ENCODE measurements at places on chromosomes 11 and 22.

DNA sequence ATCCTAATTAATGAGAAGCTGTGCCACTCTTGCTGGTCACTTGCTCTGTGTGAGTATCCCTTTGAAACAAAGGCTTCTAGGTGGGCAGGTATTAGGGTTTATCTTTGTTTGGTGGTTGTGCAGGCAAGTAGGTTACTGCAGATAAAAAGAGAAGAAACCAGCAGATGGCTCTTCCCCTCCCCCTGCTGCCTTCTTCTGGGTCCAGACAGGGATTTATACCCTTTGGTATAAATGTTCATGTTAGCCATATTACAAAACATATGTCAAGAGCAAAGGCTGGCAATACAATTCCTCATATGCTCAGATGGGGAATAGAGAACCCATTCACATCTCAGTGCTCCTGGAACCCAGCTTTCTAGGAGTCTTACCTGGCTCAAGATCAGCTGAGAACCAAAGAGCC, 109.9 kb downstream of the NAV2 start:
- no peak for DNase-seq

- no peak for DNase-seq
Observed at GRCh38 chr11:106821291-106821690, 197.0 kb downstream of the GUCY1A2 start.

DNA sequence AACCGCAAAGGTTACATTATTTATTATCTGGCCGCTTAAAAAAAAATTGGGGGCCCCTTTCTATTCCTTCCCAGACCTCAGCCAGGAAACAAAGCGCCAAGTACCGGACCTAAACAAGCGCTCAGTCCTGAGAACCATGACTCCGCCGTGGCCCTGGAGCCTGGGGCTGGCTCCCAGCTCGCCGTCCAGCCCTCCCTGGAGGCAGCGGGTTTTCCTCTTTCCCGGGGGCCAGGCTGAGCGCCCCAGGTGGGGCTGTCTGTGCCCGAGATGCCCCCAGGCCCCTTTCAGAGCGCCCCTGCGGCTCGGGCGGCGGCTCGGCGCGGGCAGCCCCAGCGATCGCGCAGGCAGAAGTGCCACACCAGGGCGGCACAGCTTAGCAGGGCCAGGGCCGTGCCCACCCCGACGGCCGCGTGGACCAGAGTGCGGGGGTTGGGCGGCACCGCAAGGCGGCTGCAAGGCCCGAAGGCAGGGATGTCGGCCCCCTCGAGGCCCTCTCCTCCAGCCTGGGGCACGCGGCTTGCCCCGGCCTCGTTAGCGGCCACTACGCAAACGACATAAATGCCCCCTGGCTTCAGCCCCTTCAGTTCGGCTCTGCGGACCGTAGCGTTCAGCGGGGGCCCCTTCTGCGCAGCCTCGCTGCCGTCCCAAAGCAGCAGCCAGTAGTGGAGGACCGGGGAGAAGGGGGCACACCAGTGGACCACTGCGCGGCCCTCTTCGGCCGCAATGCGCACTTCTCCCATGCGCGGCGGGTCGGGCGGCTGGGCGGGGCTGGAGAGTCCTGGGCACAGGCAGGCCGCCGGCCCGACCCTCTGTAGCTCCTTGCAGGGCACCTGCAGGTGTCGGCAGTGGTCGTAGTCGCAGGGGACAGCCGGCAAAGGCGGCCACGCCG, 1.6 kb downstream of the LRRN4CL start:
- DNase-seq = no peak

DNA sequence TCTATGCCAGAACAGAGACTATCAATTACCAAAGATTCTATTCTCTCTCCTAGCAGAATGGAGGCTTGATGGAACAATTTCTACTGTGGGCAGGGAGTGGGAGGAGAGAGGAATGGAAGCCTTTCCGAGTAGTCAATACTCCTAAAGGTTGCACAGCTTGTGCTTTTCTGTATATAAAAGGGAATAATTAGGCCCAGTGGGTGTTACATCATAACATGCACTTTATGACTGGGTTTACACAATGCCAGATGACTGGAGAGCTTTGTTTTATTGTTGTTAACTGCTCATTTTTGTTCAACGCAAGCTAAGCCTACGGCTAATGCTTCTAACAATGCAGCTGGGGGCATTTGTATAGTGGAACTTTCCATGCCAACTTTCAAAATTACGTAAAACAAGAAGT, 2237.9 kb upstream of the RAG2 start:
- no peak for DNase-seq

DNA sequence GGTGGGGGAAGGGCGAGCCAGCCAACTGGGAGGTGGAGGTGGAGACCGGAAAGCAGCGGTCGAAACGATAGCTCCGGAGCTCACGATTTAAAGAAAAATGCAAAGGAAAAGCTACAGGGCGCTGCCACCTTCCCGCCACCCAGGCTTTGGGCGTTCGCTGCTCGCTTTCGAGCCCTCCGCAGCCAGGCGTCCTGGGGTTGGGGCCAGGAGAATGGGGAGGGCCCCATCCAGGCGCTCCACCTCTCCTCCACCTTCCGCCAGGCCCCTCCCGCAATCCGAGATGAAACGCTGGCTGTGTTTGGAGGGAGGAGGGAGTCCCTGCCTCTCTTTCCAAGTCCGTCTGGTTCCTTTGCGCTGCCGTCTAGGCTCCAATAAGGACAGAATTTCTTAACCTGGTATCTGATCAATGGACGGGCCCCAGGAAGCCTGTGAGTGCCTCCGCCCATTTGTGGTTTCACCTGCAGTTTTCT, 483 bp upstream of the ABTB2 start:
- DNase-seq = peak; percentile 49

- DNase-seq = no peak
Observed at GRCh38 chr22:20267441-20268278, 458 bp downstream of the RTN4R start.

DNA sequence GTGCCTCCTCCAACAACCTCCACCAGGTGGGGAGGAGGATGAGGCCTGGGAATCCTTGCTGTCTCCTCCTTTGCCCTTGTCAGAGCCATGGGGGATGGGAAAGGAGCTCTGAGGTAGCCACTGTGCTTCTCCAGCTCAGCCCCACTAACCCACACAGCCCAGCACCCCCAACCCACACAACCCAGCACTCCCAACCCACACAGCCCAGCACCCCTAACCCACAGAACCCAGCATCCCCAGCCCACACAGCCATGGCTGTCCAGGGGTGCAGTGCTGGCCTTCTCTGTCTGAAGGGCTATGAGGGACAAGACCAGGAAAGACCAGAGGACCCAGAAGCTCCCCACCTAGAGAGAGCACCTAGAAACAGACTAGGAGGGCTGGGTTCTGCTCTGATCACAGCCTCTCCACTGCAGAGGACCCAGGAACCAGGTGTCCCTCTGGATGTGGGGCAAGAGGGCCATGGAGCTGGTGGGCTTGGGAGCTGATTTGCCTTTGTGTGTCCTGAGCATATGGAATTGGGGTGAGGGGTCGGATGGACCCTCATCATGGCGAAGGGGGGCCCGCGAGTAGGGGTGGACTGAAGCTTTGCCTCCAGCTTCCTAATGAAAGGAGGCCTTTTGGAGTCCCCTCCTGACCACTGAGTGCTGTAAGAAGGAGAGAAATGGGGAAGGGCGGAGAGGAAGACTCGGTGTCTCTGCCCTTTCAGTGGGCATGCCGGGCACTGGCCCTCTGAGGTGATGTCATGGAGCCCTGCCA, 117.6 kb upstream of the THY1 start:
- DNase-seq = no peak

DNA sequence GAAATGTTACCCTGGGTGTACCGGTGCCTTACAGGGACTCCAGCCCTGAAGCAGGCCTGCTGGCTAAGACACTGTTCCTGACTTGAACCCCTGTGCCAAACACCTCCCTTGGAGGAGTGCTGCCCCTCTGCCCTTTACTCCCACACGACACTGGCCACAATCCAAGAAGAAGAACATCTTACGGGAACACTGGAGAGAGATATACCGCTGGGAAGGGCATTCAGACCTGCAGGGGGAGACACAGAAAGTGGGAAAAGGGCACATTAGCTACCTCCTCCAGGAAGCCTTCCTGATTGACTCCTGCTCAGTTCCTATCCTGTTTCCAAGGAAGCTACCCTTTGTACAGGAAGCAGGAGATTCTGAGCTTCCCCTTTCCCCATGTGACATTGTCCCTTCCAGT, 18.7 kb downstream of the TMPRSS13 start:
- DNase-seq = no peak

DNA sequence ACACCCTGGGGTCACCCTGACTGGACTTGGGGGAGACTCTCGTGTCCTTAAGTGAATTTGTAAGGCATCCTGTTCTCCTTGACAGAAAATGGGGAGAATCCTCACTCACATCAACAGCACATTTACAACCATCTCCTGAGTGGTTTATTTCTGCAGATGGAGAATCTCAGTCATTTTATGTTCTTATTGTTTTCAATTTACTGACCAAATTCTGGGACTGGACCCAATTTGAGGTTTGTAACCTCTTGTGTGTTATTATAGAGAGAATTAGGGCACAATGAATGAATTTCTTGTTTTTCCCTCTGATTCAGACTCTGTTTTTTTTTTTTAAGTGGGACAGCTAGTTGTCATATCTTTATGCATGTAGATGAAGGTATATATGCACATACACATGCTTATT, 104.9 kb downstream of the ADAMTS15 start:
- no peak for DNase-seq

GRCh38 chr11:76208438-76209374, 2.4 kb upstream of the WNT11 start:
- no peak for DNase-seq

GRCh38 chr22:46421267-46421666, 85.8 kb downstream of the TRMU start:
- DNase-seq = no peak

- no peak for DNase-seq
Observed at GRCh38 chr11:112016765-112017376, 8.3 kb upstream of the DLAT start.

- no peak for DNase-seq
Observed at GRCh38 chr11:118892964-118893363, 9.3 kb downstream of the CXCR5 start.

- DNase-seq = no peak
Observed at GRCh38 chr11:128886406-128887124, 4.6 kb upstream of the KCNJ5 start.

GRCh38 chr11:128825050-128825784, 41.9 kb downstream of the KCNJ1 start:
- DNase-seq = no peak

Measured in hypothalamus (tissue), 51 donors.